ENCODE measurements at places on chromosomes 2 and 18.

GRCh38 chr2:239365071-239365781, 35.6 kb downstream of the HDAC4 start:
- no peak for DNase-seq

GRCh38 chr2:176446718-176447414, 177.6 kb downstream of the MTX2 start:
- DNase-seq, result no peak

GRCh38 chr2:167451496-167452289, 563.4 kb downstream of the XIRP2 start:
- DNase-seq, result no peak

GRCh38 chr18:74519320-74520095, 14.8 kb upstream of the CNDP1 start:
- no peak for DNase-seq

DNA sequence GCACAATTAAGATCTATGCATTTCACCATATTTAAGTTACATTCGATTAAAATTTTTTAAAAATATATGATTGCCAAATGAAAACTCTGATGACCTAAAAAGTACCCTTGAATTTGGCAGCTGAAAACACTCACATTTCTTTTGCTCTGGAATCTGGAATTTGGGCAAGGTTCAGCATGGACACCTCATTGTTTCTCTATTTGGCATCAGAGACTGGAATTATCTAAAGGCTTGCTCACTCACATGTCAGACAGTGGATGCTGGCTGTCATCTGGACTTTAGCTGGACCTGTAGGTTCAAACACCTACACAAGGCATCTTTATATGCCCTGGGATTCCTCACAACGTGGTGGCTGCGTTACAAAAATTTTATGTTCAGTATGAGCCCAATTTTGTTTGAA, 16.1 kb downstream of the MBOAT2 start:
- DNase-seq, result peak; percentile 29

- no peak for DNase-seq
Measured at GRCh38 chr2:135208016-135208415, 155.9 kb downstream of the RAB3GAP1 start.

GRCh38 chr2:190809876-190810525, 70.6 kb upstream of the GLS start:
- DNase-seq, result peak; percentile 26

- DNase-seq, result no peak
Measured at GRCh38 chr2:45263147-45263546, 253.9 kb upstream of the SIX2 start.

GRCh38 chr2:38274286-38275276, 102.5 kb downstream of the ATL2 start:
- peak; percentile 84 for DNase-seq

- DNase-seq, result no peak
Measured at GRCh38 chr2:159096901-159097300, 128.5 kb downstream of the TANC1 start.

DNA sequence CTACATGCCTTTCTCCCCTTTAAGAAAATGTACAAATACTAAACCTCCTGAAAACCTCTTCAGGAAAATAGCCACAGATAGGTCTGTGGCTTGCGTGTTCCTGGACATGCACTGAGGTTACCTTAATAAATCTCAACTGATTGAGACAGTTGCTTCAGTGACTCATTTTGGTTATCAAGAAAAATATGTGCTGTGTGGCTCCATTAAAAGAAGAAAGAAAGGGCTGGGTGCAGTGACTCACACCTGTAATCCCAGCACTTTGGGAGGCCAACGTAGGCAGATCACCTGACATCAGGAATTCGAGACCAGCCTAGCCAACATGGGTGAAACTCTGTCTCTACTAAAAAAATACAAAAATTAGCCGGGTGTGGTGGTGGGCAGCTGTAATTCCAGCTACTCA, 27.1 kb downstream of the CREG2 start:
- peak; percentile 71 for DNase-seq

Measured in MCF 10A (cell line).